Articular chondrocyte of knee joint (primary cell): ENCODE measurements at places on chromosomes 6 and 20. TPM values are rescaled to one million over a fixed set of nuclear protein-coding genes. Genes with fewer than 3 reads are reported as not detected.

Gene ZNF322
- total RNA-seq = 21.8 and 23.1 TPM in 2 replicates

Gene SLC17A3
- not detected in 2 replicates for total RNA-seq

Gene NHSL1
- 5.4 and 7.0 TPM in 2 replicates for total RNA-seq

Gene AKAP12
- 207 and 366 TPM in 2 replicates for total RNA-seq

Gene RFX6
- not detected in 2 replicates for total RNA-seq

Gene FAM209B
- 0.22 and 0.52 TPM in 2 replicates for total RNA-seq

Gene POM121L2
- not detected in 2 replicates for total RNA-seq

Gene UNC93A
- total RNA-seq = not detected in 2 replicates

Gene HTR1E
- total RNA-seq = not detected in 2 replicates

Gene LRRC73
- 0.32 and 0.39 TPM in 2 replicates for total RNA-seq

Gene MCCD1
- not detected in 2 replicates for total RNA-seq

Gene PACRG
- 0.26 TPM in 1 of 2 replicates, not detected in the other for total RNA-seq

Gene ANGPT4
- under 0.01 TPM in 1 of 2 replicates, not detected in the other for total RNA-seq

Gene DUSP15
- total RNA-seq = 1.5 and 1.6 TPM in 2 replicates

Gene SLC22A3
- total RNA-seq = 1.7 and 2.7 TPM in 2 replicates

Gene ERVFRD-1
- total RNA-seq = not detected in 2 replicates

Gene COMMD7
- total RNA-seq = 46.0 and 56.1 TPM in 2 replicates

Gene OR2H2
- not detected in 2 replicates for total RNA-seq

Gene SLC17A1
- total RNA-seq = not detected in 2 replicates

Gene PKHD1
- not detected in 2 replicates for total RNA-seq

Gene PRSS16
- total RNA-seq = not detected in 2 replicates

Gene BYSL
- 9.0 and 12.3 TPM in 2 replicates for total RNA-seq

Gene HEY2
- total RNA-seq = 0.26 and 0.86 TPM in 2 replicates

Gene HUS1B
- total RNA-seq = 0.54 and 1.0 TPM in 2 replicates

Gene GABRR1
- total RNA-seq = not detected in 2 replicates

Gene FOXF2
- total RNA-seq = 3.8 and 5.7 TPM in 2 replicates

Gene TCP11
- total RNA-seq = 0.11 and 0.26 TPM in 2 replicates

Gene C20orf204
- total RNA-seq = 1.2 and 1.4 TPM in 2 replicates

Gene ISM1
- total RNA-seq = 16.2 and 32.1 TPM in 2 replicates

Gene PLAGL2
- total RNA-seq = 2.4 and 2.6 TPM in 2 replicates

Gene DDO
- total RNA-seq = 3.3 and 4.9 TPM in 2 replicates

Gene PPP1R14C
- total RNA-seq = 11.8 and 13.9 TPM in 2 replicates

Gene NELFE
- total RNA-seq = 97.0 and 105 TPM in 2 replicates

Gene GNAS-AS1
- 0.32 and 0.39 TPM in 2 replicates for total RNA-seq
